ENCODE measurements at places on chromosomes 4 and X.

- DNase-seq, result no peak
Observed at GRCh38 chr4:145287351-145287750, 107.0 kb upstream of the OTUD4 start.

DNA sequence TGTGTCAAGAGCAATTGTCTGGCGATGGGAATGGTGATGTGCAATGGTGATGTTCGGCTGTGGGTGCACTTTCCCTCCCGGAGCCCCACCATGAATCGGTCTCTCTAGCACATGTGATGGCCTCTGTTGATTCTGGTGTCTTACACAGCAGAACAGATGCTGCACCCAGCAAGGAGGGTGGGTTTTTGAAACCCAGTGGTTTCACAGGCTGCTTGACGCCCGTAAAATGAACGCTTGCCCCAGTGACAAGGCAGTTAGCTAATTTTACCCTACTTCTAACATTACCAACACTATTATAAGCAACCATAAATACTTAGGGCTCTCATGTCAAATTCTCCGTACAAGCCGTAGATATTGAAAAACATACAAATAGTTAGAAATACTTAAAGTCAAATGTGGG lies 5.9 kb upstream of the ANOS1 start:
- DNase-seq, result no peak

DNA sequence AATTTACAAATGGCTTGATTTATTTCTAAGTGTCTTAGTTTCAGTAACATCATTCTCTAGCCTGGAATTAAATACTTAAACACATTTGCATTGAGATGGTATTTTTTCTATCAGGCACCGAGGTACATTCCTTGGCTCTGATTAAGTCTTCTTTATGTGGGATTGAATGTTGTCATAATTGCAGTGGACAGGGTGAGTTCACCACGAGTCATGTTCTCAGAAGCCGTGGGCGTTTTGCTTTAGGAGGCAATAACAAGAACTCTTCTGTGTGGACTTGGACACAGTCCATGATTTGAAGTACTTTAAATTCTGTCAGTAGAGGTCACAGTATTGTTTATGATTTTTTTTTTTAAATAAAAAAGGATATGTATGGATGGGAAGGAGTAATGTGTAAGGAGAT lies 57.1 kb upstream of the EFHC2 start:
- no peak for DNase-seq

- DNase-seq, result no peak
Observed at GRCh38 chrX:16610121-16610621, 39.8 kb upstream of the S100G start.

DNA sequence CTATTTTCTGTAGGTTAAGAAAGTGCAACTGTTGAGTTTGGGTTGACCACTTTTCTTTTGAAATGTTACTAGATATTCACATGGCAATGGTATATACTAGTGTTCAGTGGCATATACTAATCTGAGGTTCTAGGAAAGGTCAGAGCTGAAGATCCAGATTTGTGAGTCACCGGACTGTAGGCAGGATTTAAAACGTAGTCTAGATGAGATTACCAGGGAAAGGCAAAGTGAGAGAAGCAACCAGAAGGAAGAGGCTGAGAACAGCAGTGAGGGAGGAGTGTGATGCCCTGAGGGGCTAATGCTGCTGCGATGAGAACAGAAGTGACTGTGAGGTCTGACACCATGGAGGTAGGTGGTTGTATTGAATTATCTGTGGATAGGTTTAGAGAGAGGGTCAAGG lies 9.7 kb upstream of the PLA2G12A start:
- DNase-seq, result no peak

DNA sequence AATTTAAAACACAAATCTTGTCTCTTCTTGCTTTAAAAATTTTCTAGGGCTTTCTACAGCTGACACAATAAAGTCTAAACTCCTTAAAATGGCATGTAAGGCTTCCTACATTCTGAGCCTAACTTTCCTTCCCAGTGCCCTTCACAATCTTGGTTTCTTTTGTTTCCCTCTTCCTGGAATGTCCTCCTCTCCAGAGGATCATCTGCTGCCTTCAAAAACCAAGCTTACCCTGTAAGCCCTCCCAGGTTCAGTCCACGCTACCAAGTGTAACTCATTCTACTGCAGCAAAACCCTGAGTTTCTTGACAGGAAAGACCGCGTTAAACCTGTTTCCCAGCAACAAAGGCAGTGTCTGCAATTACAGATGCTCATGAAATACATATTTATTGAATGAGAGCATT lies 91.3 kb downstream of the SHISA3 start:
- DNase-seq, result no peak

DNA sequence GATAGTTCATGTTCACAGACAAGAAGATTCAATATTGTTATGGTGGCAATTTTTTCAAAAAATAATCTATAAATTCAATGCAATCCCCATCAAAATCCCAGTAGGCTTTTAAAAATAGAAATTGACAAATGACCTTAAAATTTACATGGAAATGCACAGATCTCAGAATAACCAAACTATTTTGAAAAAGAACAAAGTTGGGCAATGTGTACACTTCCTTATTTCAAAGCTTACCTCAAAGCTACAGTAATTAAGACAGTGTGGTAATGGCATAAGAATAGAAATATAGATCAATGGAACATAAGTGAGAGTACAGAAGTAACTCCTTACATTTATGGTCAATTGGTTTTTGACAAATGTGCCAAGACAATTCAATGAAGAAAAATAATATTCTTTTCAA lies 39.0 kb downstream of the FRMD7 start:
- DNase-seq, result no peak

- no peak for DNase-seq
Observed at GRCh38 chr4:73735231-73735630, 5.1 kb upstream of the CXCL8 start.

DNA sequence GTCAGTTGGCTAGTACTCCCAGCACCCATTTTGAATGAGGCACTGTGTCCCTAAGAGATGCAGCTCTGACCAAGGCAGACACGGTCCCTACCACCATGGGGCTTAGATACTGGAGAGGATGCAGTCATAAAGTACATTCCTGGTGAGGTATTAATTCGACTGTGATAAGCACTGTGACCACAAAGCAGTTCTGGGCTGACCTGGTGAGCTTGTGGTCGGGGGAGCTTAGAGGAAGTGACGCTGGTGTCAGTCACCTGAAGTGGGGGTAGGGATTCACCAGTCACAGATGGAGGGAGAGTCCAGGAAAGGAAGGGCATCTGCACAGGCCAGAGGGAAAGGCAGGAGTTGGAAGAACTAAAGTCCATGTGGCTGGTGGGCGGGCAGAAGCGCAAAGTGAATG lies 15.8 kb upstream of the CLTRN start:
- no peak for DNase-seq

GRCh38 chr4:142660728-142661127 lies 185.4 kb downstream of the INPP4B start:
- no peak for DNase-seq

- no peak for DNase-seq
Observed at GRCh38 chr4:184550476-184550875, 76.1 kb upstream of the IRF2 start.

DNA sequence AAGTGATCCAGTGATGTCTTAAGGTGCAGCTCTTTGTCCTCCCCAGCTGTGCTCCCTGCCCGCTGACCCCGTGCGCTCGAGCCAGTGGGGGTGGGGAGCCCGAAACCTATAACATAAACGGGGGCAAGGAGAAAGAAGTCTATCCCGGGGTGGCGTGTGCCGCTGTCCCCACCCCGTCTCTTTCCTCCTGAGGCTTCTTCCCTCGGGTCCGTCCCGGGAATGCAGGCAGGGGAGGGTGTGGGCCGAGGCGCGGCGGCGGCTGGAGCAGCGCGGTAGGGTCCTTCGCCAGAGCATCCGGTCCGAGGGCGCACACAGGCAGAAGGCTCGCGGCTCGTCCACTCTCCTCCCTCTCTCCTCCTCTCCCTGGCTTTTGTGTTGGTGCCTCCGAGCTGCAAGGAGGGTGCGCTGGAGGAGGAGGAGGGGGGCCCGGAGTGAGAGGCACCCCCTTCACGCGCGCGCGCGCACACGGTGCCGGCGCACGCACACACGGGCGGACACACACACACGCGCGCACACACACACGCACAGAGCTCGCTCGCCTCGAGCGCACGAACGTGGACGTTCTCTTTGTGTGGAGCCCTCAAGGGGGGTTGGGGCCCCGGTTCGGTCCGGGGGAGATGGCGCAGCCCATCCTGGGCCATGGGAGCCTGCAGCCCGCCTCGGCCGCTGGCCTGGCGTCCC lies at the start of gene RAB33A:
Gene RAB33A (plus strand): TSS at position 517 of the 681 bp plus-strand sequence. CDS start 101 bp downstream, at position 618.
- DNase-seq, result no peak

- DNase-seq, result no peak
Observed at GRCh38 chr4:85864259-85865205, 389.6 kb downstream of the ARHGAP24 start.

GRCh38 chrX:85017721-85018120 lies 14.0 kb downstream of the APOOL start:
- no peak for DNase-seq

GRCh38 chrX:93428497-93428896 lies 244.9 kb downstream of the NAP1L3 start:
- no peak for DNase-seq

DNA sequence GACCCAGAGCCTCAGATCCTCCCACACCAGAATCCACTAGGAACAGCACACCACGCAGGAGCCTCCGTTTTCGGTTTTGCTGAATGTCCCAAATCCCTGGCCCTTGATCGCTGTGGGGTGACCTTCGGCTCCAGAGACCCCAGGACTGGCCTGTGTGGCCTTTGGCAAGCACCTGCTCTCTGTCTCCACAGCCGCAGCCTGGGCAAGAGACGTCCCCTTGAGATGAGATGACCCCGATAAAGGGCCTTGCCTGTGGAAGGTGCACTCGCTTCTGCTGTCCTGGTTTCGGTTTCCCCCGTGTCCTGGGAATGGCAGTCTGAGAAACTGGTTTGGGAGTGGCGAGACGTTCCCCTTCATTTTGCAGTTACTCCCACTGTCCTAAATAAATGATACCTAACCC lies 9.6 kb downstream of the PSAPL1 start:
- no peak for DNase-seq

DNA sequence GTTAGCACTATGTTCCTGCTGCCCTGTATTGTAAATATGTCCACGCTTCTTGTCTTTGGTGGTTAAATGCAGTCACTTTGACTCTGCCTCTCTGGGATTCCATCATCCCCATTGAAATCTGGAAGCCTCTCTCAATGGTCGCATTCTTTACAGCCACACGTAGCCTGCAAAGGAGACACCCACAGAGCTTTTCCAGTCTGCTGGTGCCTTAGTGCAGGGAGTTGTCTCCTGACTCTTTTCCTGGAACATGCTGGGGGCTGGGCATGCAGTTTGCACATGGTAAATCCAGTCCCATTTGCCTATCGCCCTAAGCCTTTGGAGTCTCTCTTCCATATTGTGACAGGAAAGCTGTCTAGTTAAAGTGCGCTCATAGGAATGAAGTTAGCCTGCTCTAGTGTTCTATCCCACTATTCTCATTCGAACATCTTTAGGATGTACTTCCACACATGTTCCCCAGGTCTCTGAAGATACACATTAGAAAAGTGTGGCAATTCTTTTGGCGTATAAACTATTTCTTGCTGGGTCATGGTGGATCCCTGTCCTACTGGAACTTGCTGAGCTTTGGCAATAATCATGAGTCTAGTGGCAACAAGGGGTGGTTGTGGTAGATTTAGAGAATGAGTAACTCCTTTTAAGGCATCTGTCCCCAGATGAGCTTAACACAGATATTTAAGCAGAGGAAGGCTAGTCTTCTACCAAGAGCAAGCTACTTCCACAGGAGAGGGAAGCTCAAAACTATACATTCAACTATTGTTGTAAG lies 33.7 kb downstream of the COQ2 start:
- no peak for DNase-seq

DNA sequence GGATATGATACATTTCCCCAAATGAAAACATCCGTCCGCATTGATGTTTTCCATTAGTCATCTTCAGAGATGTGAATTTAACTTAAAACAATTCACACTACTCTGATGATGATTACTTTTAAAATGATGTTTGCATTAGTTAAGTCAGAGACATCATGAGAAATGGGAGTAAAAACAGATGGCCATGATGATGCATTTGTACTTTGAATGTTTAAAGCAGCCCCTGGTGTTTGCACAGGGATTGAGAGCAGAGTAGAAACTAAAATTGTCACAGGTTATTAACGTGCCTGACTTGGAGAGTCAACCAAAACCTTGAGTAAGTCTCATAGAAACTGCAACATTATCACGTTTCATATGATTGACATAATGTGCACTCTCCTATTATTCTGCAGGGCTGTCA lies 117.2 kb downstream of the CFAP299 start:
- DNase-seq, result no peak

DNA sequence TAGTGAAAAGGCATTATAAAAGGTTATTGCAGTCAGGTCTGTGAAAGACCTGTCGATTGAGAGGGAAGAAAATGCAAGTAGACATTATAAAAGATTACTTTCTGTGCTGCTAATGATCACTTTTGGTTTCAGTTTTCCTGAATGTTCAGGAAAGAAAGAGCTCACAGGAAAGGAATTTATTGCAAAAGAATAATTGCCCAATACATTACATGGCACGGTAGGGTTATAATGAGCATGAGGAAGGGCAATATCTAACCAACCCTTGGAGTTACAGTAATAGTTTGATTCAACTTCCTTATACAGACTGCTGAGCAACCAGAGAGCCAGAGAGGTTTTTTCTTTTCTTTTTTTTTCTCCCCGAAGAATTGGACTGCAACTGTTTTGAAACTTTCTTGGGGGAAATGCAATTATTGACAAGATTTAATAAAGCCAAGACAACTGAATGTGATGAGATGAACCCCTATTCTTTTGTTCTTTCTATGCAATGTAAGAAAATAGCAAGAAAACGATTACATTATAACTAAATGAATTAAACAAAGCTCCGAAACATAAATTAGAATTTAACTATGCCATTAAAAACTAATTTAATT lies 247.0 kb downstream of the C4orf33 start:
- DNase-seq, result no peak

DNA sequence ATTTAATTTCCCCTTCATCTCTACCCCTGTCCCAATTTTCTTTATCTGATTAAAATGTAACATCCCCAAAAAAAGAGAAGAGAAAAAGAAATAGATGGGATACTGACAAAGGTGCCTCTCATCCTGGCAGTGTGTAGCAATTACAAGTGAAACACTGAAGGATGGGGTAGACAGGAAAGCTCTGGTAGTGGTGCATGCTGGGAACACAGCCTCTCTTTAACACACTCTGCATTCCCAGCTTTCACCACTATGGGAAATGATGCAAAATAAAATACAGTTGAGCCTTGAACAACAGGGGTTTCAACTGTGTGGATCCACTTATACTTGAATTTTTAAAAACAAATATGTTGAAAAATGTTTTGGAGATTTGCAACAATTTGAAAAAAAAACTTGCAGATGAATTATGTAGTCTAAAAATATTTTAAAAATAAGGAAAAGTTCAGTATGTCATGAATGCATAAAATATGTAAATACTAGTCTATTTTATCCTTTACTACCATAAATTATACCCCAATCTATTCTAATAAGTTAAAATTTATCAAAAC lies 239.2 kb upstream of the DDX53 start:
- no peak for DNase-seq
